NCI-H2227 treated with DMSO at 0.1 percent for 48 hours (cell line): ENCODE measurements at places on chromosomes 16 and 17.

DNA sequence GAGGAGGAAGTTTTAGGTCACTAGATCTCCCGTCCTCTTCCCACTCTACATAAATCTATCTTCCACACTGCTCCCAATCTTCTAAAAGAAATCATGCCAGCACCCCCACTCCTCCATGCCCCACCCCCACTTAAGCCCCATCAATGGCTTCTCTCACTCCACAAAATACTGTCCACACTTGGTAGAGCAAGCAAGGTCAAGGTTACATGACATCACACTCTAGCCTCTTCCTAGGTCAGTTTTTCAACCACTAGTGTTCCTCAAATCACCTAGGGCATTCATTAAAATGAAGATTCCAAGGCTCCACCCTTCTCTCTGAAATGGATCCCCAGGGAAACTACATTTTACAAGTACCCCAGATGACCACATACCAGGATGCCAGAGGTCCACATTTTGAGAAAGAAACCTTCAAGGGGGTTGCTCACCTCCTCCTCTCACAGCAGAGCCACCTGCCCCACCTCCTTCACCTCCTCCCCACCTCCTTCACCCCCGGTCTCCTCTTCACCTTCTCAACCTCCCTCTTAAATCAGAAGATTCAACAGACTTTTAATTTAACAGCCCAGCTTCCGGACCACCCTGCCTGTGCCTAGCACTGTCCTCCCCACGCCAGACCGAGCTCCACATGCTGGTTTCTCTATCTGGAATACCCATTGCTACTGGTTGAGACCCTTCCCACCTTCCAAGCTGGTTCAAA is 3.2 kb downstream of the AMFR start:
- no peak for DNase-seq

- no peak for DNase-seq
Observed at GRCh38 chr16:85291302-85292148, 179.3 kb upstream of the CIBAR2 start.

- no peak for DNase-seq
Observed at GRCh38 chr17:51087072-51087757, 33.5 kb downstream of the SPAG9 start.

GRCh38 chr16:69482410-69482991 is 58.1 kb downstream of the CYB5B start:
- no peak for DNase-seq

GRCh38 chr17:78828470-78829185 is 12.0 kb downstream of the USP36 start:
- DNase-seq, result no peak

DNA sequence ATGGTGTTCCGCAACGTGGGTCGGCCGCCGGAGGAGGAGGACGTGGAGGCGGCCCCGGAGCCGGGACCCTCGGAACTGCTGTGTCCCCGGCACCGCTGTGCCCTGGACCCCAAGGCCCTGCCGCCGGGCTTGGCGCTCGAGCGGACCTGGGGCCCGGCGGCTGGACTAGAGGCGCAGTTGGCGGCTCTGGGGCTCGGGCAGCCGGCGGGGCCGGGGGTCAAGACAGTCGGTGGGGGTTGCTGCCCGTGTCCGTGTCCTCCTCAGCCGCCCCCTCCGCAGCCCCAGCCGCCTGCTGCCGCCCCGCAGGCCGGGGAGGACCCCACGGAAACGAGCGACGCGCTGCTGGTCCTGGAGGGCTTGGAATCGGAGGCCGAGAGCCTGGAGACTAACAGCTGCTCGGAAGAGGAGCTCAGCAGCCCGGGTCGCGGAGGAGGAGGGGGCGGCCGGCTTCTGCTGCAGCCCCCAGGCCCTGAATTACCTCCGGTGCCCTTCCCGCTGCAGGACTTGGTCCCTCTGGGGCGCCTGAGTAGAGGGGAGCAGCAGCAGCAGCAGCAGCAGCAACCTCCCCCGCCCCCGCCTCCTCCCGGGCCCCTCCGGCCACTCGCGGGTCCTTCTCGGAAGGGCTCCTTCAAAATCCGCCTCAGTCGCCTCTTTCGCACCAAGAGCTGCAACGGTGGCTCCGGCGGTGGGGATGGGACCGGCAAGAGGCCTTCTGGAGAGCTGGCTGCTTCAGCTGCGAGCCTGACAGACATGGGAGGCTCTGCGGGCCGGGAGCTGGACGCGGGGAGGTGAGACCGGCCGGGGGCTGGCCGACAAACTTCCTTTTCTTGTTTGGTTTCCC is 821 bp downstream of the SOCS7 start:
- no peak for DNase-seq

DNA sequence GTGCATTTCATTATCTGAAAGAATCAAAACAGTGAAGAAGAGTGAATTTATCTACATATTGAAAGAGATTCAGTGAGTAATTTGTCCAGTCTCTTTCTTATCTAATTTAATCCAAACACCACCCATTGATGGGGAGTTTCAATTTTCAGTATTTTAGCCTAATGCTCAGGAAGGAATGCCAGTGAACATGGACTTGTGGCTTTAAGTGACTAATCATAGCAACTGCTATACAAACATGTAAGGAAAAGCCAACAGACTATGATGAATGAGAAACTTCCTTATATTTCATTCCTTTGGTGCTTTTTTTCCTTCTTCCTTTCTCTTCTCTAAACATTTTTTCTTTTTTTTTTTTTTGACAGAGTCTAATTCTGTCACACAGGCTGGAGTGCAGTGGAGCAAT is 885.8 kb downstream of the KCNJ2 start:
- no peak for DNase-seq

DNA sequence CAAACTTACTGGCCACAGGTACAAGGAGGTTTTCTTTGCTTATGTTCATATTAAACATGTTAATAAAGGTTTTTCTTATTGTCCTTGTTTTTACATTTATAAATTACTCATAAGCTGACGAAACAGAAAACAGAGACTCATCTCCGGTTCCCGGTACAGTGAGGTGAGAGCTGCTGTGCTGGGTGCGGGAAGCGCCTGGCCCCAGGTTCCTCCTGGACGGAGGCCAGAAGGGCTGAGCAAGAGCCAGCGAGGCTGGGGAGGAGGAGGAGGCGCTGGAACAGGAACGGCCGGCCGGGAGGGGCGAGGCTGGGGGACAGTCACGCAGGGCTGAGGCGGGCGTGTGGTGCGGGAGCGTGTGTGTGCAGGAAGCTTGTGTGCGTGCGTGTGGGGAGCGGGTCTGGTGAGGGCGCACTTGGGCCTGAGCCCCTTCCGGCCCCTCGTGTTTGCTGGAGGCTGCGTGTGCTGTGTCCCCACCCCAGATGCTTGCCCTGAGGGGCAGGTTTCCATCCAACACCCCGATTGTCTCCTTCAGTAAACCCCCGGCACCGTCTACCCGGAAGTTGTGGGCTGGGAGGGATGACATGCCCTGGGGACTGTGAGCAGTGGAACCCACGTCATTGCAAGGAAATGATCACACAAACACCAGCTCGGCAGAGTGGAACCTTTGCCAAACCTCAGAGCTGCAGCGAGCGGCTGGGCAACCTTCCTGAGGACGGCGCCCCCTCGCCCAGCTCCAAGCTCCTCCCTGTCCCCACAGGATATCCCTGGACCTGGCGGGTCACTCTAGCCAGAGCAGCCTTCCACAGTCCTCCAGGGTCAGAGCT is 19.5 kb downstream of the CD7 start:
- DNase-seq, result no peak

GRCh38 chr17:21127509-21128077 is 829 bp downstream of the DHRS7B start:
- DNase-seq, result no peak

GRCh38 chr17:2799653-2800052 is 3.4 kb downstream of the RAP1GAP2 start:
- DNase-seq, result no peak

DNA sequence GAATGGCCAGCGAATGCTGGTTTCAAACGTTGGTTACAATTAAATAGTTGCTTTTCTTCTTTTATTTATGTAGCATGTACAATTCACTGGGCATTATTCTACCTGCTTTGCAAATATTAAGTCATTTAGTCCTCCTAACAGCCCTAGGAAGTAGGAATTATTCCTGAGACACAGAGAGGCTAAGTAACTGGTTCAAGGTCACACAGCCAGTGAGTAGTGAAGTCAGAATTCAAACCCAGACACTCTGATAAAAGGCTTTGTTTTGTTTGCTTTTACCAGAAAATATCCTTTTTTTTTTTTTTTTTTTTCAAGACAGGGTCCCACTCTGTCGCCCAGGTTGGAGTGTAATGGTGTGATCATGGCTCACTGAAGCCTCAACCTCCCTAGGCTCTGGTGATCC is 2.2 kb downstream of the CRHR1 start:
- no peak for DNase-seq

GRCh38 chr17:48928876-48929811 is 15.5 kb downstream of the SNF8 start:
- DNase-seq, result no peak

DNA sequence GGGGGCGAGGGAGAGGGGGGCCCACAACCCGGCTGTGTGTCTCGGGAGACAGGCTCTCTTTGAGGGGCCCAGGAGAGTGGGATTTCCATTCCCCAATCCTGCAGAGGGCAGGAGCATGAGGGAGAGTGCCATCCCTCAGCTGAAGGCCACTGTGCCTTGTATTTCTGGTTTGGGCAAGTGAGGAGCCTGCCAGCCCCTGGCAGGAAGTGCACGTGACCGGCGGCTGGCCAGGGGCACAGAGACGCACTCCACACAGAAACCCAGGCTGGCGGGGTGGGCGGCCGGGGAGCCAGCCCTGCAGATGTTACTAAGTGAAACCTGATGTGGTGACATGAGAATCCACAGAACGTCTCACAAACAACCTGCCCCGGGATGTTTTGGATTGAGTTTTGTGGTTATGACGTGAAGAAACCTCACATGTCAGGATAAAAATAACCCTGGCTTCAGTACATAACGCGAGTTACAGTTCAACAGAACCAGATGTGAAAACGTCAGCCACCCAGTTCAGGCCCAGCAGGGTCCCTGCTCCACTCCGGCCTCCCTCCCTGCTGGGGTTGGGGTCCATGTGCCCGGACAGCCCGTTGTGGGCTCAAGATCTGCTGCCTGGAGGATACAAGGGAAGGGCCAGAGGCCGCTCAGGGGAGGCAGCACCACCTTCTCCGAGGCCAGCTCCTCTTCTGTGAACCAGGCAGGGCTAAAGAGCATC is 51.7 kb upstream of the MTSS2 start:
- no peak for DNase-seq

GRCh38 chr16:31487720-31488467 is 5.0 kb downstream of the SLC5A2 start:
- peak; percentile 81 for DNase-seq

DNA sequence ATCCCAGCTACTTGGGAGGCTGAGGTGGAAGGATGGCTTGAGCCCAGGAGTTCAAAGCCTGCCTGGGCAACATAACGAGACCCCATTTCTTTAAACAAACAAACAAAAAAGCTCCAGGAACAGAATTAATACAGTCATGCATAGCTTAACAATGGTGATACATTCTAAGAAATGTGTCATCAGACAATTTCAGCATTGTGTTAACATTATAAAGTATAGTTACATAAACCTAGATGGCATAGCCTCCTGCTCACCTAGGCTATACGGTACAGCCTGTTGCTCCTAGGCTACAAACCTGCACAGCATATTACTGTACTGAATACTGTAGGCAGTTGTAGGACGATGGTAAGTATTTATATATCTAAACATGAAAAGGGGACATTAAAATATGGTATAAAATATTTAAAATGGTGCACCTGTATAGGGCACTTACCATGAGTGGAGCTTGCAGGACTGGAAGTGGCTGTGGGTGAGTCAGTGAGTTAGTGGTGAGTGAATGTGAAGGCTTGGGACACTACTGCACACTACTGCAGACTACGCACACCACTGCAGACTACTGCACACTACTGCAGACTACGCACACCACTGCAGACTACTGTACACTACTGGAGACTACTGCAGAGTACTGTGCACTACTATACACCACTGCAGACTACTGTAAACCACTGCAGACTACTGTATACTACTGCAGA is 74.6 kb downstream of the TMC6 start:
- DNase-seq, result no peak

DNA sequence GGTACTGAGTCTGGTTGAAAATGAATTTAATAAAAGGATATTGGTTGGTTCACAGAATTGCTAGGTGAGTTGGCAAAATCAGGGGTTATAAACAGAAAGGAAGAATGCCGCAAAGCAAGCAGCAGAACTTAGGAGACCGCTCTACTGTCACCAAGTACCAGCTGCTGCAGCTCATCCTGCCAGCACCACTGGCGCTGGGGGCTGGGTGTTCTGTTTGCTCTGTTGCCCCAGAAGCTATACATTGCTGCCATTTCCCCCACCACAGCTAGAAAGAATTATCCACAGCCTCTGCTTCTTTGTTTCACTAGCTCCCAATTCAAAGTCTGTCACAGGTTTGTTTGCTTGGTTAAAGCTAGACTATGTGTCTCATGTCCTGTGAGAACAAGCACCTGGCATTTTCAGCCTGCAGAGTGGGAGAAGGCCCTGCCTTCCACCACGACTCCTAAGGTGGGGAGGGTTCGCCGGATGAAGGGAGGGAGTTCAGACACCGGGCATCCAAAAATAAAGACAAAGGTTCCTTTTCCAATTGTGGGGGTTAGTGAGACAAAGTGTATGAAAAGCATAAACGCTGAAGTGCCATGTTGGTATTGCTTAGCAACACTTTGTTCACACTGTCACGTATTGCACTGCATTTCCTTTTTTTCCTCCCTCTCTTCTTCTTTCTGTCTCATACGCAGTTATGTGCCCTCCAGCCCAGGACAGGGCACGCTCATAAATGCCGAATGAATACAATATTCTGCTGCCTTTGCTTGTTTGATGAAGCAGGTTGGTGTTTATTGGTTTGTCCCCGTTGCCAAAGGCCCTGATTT is 9.6 kb upstream of the CPD start:
- DNase-seq, result no peak

DNA sequence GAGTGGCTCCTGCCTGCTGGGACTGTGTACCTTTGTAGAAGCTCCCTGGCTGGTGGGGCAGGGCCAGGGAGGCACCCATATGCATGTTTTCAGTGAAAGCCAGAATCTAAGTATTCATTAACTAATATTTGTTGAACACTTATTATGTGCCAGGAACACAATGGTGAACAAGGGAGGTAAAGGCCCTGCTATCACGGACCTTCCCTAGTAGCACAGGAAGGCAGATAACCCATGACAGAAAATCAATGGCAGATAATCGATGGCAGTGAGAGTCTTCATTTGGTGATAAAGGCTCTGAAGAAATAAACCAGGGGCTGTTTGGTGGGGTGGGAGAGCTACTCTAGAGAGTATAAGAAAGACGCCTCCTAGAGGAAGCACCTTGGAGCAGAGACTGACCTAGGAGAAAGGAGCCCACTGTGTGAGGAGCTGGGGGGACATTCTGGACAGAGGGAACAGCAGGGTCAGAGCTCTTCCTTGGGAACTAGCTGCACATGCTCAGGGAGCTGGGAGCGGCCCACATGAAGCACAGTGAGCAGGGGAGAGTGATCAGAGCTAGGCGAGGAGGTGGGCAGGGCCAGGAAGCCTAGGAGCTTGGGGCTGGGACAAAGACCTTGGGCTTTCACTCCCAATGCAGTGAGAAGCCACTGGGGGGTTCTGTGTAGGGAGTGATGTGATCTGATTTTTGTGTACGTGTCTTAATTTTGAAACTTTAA is 78.5 kb downstream of the SPECC1 start:
- no peak for DNase-seq
